ENCODE measurements at places on chromosomes 12 and 14.

- DNase-seq: no peak
Observed at GRCh38 chr12:4899364-4899763, 10.3 kb upstream of the KCNA1 start.

DNA sequence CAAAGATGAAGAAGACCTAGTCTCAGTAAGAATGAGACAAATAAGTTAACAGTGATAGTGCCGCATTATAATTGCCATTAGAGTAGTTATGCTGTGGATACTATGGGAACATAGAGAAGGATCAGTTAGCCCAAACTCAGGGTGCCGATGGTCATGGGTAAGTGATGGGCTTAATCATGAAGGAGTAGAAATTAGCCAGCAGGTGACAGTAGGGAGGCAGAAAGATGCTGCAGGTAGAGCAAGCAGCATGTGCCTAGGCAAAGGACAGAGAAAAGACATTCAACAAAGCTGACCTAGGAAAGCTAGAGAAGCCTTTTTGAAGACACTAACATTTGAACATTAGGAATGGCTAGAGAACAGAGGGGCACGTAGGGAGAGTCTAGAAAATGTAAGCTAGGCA lies 30.6 kb upstream of the PTPRQ start:
- no peak for DNase-seq

- DNase-seq: no peak
Observed at GRCh38 chr12:52600941-52601481, at the start of gene KRT72. Gene KRT72 (minus strand): TSS chr12:52601463. CDS start chr12:52601452, 11 bp downstream.

DNA sequence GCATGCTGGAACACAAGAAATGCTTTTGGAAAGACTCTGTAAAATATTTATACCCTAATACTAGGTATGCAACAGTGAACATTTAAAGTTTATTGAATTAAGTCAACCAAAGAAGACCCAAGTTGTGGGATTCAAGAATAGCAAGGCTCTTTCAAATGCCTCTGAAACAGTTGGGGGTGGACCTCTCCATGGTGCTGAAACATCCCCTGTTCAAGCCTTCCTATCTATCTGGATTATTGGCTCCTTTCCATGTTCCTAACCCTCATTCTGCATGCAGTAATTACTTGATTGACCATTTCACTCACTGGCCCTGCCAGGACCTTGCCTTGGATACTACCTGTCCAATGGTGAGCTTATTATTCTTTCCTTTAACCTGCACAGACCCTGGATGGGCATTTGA lies 349.7 kb downstream of the NRXN3 start:
- DNase-seq: no peak

DNA sequence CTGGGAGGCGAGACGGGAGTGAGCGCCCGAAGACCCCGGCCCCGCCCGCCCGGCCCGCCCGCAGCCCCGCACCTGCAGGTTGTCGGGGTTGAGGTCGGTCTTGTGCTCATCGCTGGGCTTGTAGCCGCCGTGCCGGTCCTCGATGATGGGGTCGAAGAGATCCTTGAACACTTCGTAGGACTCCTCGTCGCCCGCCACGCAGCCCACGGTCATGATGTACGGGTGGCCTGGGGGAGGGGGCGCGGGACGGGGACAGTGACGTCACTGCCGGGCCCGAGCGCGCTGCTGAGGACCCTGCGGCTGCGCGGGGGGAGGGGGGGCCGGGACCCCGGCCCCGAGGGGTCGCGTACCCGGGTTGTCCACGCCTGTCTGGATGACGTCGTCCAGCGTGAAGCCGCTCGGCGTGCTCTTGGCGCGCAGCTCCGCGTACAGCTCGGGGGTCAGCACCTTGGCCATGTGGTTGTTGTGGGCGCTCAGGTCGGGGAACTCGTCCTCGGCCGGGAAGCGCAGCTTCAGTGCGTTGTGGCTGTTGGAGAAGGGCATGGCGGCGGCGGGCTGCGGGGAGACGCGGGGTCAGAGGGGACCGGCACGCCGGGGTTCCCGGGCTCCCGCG lies 573 bp downstream of the CKB start:
- no peak for DNase-seq

GRCh38 chr14:29749327-29749726 lies 178.3 kb downstream of the PRKD1 start:
- DNase-seq: no peak

DNA sequence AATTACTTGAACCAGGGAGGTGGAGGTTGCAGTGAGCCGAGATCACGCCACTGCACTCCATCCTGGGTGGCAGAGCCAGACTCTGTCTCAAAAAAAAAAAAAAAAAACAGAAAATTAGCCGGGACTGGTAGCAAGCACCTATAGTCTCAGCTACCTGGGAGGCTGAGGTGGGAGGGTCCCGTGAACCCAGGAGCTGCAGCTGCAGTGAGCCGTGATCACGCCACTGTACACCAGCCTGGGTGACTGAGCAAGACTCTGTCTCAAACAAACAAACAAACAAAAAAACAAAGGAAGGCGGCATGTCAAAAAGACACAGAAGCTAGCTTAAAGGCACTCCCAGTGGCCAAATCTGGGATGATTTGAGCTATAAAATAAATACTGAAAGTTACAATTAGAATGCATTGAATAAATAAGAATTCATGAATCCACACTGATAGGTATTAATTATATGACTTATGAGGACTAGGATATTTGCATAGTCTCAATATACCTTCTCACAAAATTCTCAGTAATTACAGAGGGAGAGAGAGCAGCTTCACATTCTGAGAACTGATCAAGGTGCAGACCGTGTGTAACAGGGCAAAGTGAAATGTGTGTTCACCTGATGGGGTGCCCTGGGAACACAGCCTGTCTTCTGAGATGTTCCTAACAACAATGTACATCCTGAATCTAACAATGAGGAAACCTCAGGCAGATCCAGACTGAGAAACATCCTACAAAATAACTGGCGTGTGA lies 42.7 kb upstream of the GPR132 start:
- no peak for DNase-seq

DNA sequence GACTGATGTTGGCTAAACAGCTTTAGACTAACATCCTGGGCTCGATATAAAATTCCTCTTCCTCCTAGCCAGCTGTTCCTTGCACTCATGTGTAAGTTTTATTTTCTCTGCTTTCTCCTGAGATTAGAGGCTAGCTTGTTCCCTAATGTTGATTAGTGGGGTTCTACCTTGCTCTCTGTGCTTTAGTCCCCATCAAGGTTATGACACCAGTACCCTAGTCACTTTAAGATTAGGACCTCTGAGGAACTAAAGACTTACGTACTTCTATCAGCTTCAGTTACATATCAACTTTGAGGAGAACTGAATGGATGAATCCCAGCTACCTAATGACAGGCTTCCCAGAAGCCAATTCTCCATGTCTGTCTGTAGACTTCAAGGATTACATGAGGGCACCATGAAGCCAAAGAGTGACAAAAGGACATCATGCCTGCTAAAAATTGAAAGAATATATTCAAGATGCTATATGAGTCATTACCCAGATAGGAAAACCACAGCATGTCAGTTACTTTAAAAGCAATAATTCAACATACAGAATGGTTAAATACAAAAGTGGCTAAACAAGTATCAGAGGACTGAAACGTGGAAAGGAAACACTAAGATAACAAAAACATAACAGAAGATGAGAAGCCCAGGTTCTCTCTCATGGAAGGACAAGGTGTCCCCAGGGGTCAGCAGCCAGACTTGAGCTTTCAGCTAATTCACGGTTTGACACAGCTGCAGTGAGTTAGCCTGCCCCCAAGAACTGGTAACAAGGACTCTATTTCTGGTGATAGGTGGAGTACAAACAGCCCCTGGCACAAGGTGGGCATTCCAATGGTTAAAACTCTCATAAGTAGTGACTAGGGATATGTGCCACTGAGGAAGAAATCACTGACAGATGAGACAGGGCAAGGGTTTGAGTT lies 20.4 kb downstream of the ADAM20 start:
- no peak for DNase-seq

GRCh38 chr12:96438330-96438729 lies 38.1 kb upstream of the CDK17 start:
- no peak for DNase-seq

GRCh38 chr14:80862983-80863382 lies 78.6 kb downstream of the CEP128 start:
- no peak for DNase-seq

- DNase-seq: no peak
Observed at GRCh38 chr12:124392271-124392666, 97.4 kb downstream of the RFLNA start.

- no peak for DNase-seq
Observed at GRCh38 chr12:56101045-56101444, 3.3 kb upstream of the PA2G4 start.

- DNase-seq: no peak
Observed at GRCh38 chr12:9868311-9868801, 798 bp downstream of the CLEC2B start.

DNA sequence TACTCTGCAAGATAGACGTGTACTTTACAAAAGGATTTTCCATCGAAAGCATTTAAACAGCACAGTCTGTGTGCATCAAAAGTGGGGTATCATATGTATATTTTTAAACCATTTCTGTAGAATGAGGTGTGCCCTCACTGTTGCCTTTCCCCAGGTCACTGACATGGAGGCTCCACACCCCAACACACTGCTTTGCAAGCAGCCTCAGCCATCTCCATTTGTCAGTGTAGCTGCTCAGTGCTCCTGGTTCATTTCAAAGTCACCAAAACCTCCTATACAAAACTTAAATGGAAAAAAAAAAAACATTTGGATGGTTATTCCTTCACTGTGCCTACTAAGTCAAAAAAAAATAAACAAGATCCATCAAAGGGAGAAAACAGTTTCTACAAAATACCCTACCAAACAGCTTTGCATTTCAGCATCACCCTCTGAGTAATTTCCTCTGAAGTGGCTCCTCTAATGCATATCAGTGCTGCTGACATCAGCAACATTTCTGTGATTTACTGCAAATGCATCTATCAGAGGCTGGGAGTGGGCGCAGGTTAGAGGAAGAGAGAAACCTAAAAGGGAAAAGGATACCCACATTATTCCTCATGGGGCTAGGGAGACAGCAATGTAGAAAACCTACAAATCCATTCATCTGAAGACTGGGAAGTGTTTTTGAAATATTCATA lies 46.0 kb downstream of the KCNK10 start:
- DNase-seq: no peak

DNA sequence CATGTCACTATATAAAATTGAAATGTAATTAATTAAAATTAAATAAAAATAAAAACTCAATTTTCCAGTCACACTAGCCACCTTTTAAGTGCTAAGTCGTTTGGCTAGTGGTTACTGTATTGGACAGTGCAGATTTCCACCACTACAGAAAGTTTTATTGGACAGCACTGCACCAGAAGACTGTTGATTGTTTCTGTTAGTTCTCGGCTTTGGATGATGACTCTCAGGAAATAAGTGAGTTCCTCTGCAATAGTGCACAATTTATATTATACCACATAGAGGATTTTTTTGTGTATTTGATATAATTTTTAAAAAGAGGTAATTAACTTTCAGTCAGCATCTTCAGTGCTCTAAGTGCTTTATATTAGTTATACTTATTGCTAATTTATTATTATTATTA lies 52.7 kb downstream of the FAR2 start:
- DNase-seq: no peak

DNA sequence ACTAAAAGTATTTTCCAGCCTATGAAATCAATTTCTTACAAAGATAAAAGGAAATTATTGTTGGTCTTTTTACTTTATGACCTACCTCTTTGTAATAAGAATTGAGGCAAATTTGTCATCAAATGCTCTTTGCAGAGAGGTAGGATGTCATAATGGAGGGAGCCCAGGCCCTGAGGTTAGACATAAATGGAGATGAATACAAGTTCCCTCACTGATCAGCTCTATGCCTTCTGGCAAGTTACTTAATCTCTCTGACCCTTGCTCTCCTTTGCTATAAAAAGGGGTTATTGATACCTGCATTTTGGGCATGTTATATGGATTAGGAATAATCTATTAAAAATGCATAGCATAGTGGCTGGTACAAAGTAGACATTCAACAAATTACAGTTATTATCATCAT lies 146.9 kb upstream of the KRR1 start:
- DNase-seq: no peak

DNA sequence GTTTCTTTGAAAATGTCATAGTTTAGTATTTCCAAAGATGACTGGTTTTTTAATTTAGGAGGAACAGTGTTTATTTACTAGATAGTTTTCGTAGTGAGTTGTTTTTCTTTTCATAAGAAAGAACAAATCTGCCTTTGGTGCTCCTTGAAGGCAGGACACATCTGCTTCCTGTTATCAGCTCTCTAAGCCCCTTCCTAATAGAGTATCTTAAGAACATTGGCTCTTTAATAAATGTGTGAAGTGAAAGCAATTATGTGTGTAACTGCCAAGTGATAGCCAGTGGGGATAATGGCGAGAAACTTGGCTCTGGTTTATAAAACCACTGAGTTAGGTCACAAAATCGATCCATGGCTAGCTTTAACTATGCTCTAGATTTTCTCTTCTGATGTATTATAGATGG lies 23.5 kb upstream of the PPFIBP1 start:
- no peak for DNase-seq

DNA sequence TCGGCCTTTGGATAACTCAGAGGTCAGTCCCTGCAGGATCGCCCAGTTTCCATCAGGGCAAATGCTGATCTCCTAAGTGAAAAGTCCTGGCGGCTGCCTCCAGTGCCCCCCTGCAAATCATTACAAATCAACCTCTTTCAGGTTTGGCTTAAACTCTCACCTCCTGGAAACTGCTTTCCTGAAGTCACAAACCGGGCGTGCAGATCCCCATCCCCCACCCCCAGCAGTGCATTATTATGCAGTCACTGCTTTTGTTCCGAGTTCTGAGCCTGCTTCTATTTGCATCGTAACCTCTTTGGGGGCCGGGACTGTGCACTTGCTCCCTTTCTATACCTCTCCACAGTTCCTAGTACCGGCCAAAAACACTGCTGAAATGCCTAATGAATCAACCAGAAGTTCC lies at the start of gene USP44:
TSS of gene USP44 (minus strand) at position 172 of the 400 bp plus-strand sequence. CDS start 17,220 bp downstream, outside the sequence.
- DNase-seq: no peak

DNA sequence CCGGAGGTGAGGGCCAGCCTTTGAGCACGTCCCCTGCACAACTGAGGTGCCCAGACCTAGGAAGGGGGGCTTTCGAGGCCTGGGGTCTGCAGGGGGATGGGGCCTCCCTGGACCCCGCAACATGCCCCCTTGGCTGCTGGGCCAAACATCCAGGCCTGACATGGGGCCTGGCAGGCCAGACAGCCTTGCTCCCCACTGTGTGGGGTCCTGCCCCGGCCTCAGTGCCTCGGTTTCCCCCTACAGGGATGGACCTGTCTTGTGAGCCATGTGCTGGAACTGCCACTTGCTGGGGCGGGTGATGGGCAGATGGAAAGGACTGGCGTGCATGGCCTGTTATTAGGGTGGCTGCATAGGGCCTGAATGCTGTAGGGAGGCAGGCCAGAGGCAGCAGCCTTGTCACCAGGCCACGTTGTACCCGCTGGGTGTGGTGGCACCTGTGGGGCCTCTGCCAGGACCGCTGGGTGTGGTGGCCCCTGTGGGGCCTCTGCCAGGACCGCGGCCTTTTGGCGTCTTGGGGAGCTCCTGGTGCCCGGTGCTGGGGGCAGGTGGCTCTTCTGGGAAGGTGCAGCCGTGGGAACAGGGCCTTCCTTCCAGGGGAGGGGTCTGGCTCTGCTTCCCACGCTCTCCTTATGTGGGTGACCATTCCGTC lies 20.4 kb downstream of the ASPG start:
- DNase-seq: no peak

DNA sequence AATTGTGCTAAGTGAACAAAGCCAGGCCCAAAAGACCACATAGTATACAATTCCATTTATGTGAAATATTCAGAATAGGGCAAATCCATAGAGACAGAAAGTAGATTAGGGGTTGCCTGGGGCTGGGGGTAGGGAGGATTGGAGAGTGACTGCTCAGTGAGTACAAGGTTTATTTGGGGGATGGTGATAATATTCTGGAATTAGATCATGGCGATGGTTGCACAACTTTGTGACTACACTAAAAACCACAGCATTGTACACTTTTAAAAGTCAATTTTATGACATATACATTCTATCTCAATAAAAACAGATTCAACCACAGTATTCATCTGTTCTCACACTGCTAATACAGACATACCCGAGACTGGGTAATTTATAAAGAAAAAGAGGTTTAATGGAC lies 68.7 kb upstream of the MAP1LC3B2 start:
- DNase-seq: no peak
